ENCODE measurements at places on chromosomes 6 and 20. TPM values are rescaled to one million over a fixed set of nuclear protein-coding genes. Genes with fewer than 3 reads are reported as not detected.

DNA sequence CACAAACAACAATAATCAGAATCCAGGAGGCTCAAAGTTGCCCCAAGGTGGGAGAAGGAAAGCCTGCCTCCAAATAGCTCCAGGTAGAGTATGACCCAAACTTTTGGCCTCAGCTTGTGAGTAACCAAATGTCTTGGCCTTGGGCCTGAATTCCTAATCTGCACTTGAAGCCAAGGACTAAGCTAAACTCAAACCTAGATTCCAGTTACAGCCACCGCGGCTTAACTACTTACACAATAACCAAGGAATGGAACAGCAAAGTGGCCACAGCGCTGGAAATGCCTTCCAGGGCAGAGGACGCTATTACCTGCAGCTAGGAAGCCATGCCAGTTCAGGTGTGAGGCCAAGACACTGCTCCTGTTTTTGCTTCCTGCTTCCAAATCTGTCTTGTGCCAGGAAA, 4.6 kb downstream of the NINL start:
- DNase-seq: no peak

GRCh38 chr6:53300656-53301551, 47.8 kb downstream of the ELOVL5 start:
- DNase-seq: peak; percentile 41

MAP7 gene
- 3.1 TPM for total RNA-seq

PTPRT gene
- total RNA-seq: not detected

OR12D3 gene
- not detected for total RNA-seq

RSPH9 gene
- total RNA-seq: not detected

LTA gene
- 396 TPM for total RNA-seq
